ENCODE measurements at places on chromosomes 7 and 10.

GRCh38 chr10:72310241-72310633 is 36.5 kb downstream of the DDIT4 start:
- DNase-seq: no peak

- DNase-seq: no peak
Observed at GRCh38 chr10:33565231-33565630, 230.8 kb upstream of the NRP1 start.

DNA sequence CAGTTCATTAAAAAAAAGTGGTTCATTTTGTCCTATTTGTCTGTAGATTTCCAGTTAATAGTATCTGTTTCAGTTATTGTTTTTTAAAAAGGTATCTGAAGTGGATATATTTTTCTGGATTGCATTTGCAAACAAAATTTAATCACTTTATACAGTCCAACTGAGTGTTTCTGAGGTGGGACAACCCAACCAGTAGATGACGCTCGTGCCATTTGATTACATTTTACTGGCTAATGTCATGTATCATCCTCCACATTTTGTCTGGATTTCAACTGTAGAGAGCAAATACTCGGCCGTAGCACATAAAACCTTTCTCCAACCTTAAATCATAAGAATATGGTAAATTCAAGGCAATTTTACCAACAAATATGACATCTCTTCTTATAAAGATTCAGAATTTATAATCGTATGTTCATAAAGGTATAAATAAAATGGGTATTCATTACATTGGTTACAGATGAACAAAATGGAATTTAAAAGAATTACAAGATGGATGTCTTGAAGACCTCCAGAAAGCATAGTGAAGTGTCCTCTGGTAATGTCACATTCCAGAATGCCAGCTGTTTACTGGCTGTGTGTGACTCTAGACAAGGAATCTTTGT is 789.0 kb downstream of the PHTF2 start:
- no peak for DNase-seq

- DNase-seq: peak; percentile 91
Observed at GRCh38 chr7:115230882-115231571, 309.1 kb downstream of the MDFIC start.

DNA sequence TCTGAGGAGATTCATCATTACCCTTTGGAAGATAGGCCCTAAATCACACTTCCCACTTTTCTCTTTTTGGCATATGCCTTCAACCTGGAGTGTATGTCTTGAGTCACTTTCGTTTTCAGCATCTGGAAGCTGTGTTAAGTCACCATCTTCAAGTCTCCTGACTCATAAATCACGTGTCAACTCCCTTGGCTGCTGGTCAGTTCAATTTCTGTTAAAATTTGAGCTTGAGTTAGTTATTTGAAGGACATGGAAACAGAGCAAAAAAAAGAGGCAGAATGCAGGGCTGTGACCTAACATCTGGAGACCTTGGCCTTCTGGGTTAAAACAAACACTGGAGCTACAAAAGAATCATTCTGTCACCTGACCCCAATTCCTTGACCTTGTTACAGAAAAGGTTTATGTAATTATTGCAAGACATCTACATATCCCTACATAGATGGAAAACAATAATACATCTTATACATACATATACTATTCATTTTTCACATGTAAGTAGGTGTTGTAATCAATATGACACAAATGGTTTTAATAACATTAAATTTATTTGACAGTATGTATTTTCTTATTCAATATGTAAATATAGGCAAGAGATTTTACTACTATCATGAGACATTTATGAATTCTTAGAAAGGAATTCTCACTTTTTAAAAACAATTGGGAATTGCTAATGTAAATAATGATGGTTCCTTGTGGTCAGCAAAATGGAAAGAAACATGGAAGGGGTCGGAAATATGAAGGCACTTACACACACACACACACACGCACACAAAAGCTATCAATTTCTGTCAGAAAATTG is 169.7 kb upstream of the PHYHIPL start:
- DNase-seq: no peak

DNA sequence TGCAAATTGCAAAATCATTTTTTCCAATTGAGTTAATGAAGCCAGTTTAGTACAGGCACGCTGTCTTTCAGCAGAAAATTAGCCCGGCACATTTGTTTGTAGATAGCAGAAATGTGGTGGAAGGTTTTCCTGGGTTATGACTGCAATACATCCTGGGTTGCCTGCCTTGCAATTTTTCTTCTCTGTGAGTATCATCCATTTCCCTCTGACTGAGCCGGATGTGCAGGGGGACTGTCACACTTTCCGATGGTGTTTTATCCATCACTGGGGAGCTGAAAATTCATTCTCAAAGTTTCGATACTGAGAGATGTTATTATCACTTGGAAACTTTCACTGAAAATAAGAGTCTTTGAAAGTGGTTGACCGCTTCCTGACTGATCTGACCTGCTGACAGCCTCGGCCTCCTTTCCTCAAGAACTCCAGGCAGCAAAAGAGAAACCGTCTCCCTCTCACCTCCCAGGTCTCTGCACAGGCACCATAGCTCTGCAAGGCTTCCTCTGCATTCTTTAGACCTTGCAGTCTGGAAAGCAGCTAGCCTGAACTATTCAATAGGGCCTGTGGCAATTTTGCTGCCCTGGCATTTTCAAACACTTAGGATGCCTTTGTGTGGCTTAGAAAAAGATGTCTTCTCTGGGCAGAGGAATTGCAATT is 320.8 kb upstream of the NRP1 start:
- DNase-seq: no peak

DNA sequence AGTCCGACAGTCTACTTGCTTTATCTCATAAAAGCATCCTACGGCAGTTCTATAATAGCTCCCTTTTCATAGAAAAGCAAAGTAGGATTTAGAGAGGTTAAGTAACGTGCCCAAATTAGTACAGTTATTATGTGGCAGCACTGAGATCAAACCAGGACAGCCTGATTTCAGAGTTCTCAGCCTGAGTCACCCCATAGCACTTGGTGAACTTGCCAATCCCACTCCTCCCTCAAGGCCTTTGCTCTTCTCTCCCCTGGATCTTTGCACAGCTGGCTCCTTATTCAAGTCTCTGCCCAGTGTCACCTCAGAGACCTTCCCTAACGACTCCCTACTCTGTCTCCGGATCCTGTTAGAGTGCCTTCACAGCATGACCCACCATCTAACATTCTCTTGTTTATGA is 438.0 kb upstream of the NFE2L3 start:
- no peak for DNase-seq

- no peak for DNase-seq
Observed at GRCh38 chr7:101185258-101185839, 5.3 kb upstream of the NAT16 start.

- no peak for DNase-seq
Observed at GRCh38 chr10:108817584-108817983, 1105.7 kb downstream of the XPNPEP1 start.

DNA sequence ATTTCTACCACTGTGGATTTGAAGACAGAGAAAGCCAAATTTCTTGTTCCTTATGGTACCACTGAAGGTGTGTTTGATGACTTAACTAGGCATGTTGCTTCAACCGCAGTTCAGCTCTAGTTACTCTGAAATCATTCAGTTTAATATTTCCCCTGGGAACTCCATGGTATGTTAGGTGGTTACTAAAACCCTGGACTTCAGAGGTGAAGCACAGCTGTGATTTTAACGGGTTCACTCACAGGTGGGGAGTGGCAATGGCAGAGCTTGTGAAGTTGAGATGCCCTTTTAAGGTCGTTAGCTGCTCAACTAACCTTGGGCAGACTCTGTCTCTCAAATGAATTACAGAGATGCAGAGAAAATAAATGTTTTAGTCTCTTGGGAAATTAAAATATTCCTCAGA is 163.6 kb upstream of the PHYHIPL start:
- no peak for DNase-seq

GRCh38 chr10:31704195-31704594 is 224.4 kb downstream of the ARHGAP12 start:
- DNase-seq: no peak

DNA sequence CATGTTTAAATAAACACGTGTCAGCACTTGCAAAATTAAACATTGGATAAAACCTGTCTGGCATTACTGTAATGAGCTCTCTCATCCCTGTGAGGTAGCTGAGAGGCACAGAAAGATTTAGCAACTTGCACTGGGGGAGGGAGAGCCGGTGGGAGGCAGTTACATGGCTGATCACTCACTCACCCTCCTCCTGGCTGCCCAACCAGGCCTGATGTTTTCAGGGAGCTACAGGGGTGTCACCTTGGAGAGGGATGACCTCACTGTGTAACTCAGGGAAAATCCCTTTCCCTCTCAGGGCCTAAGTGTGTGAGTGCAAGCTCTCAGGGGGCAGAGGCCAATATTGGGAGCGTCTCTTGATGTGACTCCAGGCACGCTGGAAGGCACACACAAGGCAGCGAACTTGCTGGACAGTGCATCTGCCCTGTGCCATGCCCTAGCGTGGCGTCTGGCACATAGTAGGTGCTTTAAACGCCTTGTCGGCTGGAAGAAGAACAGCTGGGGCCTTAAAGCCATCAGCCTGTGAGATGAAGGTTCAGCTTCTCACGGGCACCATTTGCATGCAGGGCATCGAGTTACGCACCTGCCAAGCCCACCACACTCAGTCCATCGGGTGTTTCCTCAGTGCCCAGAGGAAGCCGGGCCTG is 51.1 kb downstream of the ELFN1 start:
- DNase-seq: no peak

DNA sequence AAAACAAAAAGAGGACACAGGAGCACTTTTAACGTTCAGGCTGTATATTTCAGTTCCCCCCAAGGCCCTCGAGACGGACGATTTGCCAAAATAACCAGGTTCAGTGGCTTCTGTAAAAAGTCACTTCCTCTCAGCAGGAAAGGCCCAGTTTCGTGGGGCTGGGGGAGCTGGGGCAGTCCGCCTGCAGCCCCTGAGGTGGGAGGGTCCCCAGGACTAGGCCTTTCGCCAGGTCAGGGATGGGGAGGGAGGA is 28.8 kb downstream of the WDR86 start:
- no peak for DNase-seq

- no peak for DNase-seq
Observed at GRCh38 chr7:36844374-36844773, 120.1 kb upstream of the AOAH start.

DNA sequence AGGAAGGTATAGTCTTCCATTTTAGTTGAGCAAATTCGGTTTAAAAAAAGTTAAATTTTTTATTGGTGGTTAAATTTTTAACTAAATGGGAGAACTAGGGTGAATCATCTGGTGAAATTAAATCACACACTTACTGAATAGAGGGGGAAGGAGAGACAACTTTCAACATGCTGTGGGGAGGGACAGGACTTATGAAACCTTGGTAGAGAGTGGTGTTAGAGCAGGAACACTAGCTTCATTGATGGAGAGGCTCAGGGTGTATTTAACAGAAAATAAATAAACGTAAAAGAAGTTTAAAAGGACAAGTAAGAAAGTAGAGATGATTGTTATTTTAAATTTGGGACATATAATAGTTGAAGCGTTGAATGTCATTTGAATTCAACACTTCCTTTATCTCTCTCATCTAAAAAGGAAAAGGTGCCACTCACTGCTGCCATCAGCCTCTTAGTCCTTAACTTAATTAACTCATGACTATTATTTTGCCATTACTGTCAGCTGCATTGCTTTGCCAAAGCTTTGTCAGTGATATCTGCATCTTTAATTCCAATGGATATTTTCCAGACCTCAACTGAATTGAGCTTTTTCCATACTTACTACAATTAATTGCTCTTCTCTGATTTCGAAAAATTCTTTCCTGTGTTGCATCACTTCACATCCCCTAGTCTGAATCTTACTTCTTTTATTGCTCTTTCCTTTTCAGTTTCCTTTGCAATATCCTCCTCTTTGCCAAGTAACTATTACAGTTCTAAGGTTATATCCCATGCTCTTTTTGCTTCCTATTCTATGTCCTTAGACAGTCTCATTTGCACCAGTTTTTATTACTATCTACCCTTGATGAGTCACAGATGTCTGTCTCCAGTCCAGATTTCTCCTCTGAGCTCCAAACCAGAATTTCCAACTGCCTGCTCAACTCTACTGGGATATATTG is 71.7 kb downstream of the GNAT3 start:
- no peak for DNase-seq

DNA sequence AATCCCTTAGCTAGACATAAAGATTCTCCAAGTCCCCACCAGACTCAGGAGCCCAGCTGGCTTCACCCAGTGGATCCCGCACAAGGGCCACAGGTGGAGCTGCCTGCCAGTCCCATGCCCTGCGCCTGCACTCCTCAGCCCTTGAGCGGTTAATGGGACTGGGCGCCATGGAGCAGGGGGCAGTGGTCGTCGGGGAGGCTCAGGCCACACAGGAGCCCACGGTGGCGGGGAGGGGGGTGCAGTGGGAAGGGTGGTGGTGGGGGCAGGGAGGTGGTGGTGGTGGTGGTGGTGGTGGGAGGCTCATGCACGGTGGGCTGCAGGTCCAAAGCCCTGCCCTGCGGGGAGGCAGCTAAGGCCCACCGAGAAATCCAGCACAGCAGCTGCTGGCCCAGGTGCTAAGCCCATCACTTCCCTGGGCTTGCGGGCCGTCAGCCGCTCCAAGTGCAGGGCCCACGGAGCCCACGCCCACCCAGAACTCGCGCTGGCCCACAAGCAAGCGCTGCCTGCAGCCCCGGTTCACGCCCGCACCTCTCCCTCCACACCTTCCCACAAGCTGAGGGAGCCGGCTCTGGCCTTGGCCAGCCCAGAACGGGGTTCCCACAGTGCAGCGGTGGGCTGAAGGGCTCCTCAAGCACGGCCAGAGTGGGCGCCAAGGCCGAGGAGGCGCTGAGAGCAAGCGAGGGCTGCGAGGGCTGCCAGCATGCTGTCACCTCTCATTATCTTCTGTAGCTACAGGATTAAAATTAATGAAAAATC is 732.5 kb upstream of the POM121L12 start:
- DNase-seq: no peak

DNA sequence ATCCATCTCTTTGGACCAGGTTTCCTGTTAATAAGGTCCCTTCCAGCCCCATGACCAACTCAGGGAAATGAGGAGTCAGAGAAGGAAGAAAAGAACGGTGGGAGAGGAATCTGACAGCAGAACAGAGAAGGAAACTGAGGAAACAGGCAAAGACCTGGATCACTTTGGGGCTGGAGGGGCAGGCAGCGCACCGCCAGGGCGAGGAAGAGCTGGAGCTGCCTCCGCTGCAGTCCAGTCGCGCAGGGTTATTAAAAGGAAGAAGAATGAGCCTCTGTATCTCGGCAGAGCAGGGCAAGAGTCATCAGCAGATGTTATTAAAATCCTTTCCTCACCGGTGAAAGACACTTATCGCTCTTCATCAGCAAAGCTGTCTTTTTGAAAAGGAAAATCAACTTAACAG is 37.7 kb upstream of the R3HCC1L start:
- no peak for DNase-seq

GRCh38 chr7:51374936-51375335 is 58.3 kb upstream of the COBL start:
- DNase-seq: no peak

DNA sequence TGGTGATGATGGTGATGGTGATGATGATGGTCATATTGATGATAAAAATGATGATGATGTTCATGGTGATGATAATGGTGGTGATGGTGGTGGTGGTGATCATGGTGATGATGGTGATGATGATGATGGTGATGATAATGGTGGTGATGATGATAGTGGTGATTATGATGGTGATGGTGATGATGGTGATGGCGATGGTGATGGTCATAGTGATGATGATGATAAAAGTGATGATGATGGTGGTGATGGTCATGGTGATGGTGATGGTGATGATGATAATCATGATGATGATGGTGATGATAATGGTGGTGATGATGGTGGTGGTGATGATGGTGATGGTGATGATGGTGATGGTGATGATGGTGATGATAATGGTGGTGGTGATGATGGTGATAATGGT is 478.7 kb downstream of the TYW1 start:
- no peak for DNase-seq

- DNase-seq: no peak
Observed at GRCh38 chr7:128881458-128882125, 18.9 kb downstream of the ATP6V1F start.

- DNase-seq: no peak
Observed at GRCh38 chr7:95863-96260, 96.5 kb upstream of the FAM20C start.

All from SJSA1 (cell line).